Activated CD4-positive, alpha-beta T cell treated with anti-CD3 and anti-CD28 coated beads, Interleukin-2, amount 50 U/mL, for 16 hours (primary cell): ENCODE measurements at places on chromosomes 5 and 9.

DNA sequence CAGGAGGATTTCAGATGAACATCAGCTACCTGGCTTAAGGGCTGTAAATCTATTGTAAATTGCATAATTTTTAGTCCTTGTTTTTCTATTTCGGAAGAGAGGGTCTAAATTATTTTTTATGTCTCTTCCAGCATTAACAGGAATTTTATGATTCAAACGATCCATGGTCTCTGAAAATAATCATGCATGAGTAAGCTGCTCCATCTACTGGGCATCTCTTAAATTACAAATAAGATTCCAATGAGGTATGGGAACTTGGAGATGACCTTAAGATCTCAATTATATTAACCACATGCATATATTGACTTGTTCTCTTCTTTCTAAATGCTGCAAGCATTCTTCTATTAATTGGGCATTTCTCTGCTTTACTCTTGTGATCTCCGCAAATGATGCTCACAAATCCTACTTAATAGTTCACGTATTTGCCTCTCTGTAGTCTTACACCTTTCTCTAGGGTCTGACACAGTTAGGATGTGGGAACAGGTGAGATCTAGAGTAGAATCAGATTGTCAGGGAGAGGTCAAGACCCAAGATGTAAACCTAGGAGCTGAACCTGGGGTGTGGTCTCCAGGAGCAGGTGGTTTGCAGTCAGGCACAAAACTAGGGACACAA, 86.9 kb downstream of the NUDT12 start:
- DNase-seq: peak; percentile 39

- peak; percentile 86 for DNase-seq
These were observed 41.0 kb upstream of the MTAP start for GRCh38 chr9:21761309-21761901.

DNA sequence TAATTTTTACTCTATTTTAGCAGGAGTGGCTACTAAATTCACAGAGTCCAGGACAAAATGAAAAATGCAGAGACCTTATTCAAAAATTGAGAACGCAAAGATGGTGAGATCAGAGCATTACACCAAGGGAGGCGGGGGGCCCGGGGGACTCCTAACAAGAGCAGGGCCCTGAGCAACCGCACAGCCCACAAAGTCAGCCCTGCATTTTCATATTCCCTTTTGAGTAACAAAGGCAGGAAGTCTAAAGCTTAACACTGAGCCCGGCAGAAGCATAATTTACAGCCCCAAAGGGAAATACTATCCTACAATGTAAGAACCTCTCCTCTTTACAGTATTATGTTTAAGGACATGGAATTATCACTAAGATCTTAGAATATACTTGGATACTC, 69.4 kb downstream of the TLE1 start:
- DNase-seq: peak; percentile 8

DNA sequence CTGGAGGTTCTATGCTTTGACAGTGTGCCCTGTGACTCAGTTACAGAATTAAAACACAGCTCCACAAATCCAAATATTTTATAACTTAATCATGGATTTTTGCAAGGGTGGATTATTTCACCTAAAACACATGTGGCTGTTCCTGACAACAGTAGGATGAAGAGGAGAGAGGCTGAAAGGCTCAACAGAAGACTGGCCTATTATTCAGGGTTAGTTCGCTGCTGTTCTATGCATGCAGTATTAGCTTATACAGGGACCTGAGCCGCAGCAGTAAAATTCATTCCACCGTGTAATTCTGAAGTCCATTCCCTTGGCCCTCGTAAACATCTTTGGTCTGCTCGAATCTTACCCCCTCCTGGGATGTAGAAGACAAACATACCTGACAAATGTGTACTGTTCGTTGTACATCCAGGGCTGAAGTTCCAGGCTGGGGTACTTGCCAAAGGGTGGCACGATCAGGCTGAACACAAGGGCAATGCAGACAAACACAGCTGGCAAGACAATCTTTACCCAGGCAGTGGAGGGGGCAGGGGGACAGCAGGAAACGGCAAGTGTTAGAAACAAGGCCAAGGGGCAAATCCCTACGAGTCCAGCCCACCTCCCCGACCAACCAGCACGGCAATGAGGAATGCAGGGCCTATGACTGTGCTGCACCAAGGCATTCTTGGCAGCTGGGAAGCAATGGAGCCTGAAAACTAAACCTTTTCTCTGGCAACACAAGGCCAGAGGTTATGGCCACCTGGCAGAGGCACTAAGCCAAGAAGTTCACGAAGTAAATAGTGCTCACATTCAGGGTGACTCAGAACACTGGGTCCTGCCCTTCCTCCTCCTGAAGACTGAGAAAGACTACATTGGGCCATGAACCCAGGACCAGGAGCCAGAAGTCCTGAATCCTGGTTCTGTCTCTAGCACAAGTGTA, 46.8 kb downstream of the NIPSNAP3B start:
- DNase-seq: no peak

GRCh38 chr5:142327111-142327842, 2.5 kb upstream of the SPRY4 start:
- no peak for DNase-seq

DNA sequence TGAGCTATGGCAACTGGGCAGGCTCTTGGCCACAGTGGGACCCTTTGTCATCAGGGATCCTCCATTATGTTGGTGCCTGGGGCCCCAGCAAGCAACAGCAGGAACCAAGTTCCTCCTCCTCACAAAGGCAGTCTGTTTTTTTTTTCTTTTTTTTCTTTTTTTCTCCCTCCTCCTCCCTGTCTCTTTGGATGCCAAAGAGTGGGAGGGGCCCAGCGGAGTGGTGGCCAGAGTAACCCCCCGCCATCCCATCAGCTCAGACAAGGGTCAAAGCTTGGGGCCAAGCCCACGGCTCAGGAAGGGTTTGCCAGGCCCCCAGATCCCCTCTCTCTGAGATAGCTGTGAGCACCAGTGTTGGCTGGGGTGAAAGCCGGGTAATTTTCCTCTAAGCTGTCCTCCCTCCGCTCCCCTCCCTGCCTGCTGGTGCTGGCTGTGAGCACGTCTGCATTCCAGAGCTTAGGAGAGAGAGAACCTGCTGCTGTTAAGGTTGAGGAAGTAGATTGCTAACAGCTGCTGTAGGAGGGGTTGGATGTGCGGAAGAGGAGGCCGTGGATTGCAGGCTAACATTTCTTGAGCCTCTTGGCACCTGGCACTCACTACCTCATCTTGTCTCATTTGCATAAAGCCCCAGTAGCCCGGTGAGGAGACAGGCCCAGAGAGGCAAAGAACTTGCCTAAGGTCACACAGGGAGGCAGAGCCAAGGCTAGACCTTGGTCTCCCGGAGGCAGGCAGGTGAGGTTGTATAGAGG, 21.2 kb downstream of the GSN start:
- DNase-seq: no peak
